ENCODE measurements at places on chromosomes 2 and 18. TPM values are rescaled to one million over a fixed set of nuclear protein-coding genes. Genes with fewer than 3 reads are reported as not detected.

The GPR45 gene
- total RNA-seq, result not detected

DNA sequence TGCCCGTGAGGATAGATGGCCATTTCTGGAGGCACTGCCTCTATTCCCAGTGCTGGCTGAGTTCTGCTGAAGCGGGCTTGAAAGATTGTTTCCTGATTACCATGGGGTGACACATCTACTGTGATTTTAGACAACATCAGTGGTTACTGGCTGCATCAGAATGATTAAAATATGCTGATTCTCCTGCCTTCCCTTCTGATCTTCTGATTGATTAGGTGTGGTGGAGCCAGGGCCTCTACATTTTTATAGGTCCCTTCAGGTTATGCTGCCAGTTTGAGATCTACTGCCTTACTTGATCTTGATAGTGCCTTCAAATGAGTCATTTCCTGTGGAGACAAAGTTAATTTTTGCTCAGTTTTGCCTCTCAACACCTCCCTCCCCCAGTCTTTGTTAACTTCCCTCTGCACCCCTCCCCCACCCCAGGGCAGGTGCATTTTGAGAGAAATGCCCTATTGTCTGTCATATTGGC lies 31.6 kb upstream of the SNORC start:
- DNase-seq, result no peak

GRCh38 chr2:163252199-163252598 lies 413.6 kb upstream of the KCNH7 start:
- DNase-seq, result no peak

The ITPRIPL1 gene
- 0.20 TPM for total RNA-seq

Measured in left lobe of liver (tissue), 2 donors.